ENCODE measurements at places on chromosomes 7 and 10. TPM values are rescaled to one million over a fixed set of nuclear protein-coding genes. Genes with fewer than 3 reads are reported as not detected.

PTER gene
- 4.4 TPM for total RNA-seq

RNF148 gene
- total RNA-seq, result 0.99 TPM

LRRC17 gene
- 110 TPM for total RNA-seq

OR6V1 gene
- not detected for total RNA-seq

UNCX gene
- 0.69 TPM for total RNA-seq

GNAT3 gene
- total RNA-seq, result not detected

UFSP1 gene
- total RNA-seq, result 1.4 TPM

SLC4A2 gene
- 27.5 TPM for total RNA-seq

FGL2 gene
- total RNA-seq, result 126 TPM

PLCE1 gene
- total RNA-seq, result 24.6 TPM

CTAGE6 gene
- total RNA-seq, result 0.69 TPM

IL2RA gene
- not detected for total RNA-seq

ABCB1 gene
- total RNA-seq, result 18.5 TPM

SPRN gene
- 6.1 TPM for total RNA-seq

CREB5 gene
- 16.4 TPM for total RNA-seq

LOXL4 gene
- total RNA-seq, result 1.6 TPM

GDF2 gene
- not detected for total RNA-seq

TAS2R4 gene
- total RNA-seq, result 3.4 TPM

BBIP1 gene
- total RNA-seq, result 56.4 TPM

ZNF488 gene
- 4.5 TPM for total RNA-seq

CC2D2B gene
- 3.0 TPM for total RNA-seq

CUBN gene
- total RNA-seq, result 7.2 TPM

DYNC1I1 gene
- 34.6 TPM for total RNA-seq

CHCHD2 gene
- total RNA-seq, result 182 TPM

FAM25G gene
- not detected for total RNA-seq

ARPC1B gene
- 110 TPM for total RNA-seq

PHF14 gene
- 119 TPM for total RNA-seq

CALY gene
- 24.9 TPM for total RNA-seq

SEC23IP gene
- total RNA-seq, result 32.8 TPM

GNG11 gene
- total RNA-seq, result 13.4 TPM

PPP1R17 gene
- total RNA-seq, result 1.8 TPM

AKR1C8 gene
- total RNA-seq, result 0.94 TPM

TMEM236 gene
- 0.44 TPM for total RNA-seq

SLC18A2 gene
- 1.9 TPM for total RNA-seq

CADPS2 gene
- 36.7 TPM for total RNA-seq

TRAPPC14 gene
- 9.4 TPM for total RNA-seq

MKI67 gene
- total RNA-seq, result 9.3 TPM

TRIM74 gene
- 0.66 TPM for total RNA-seq

CCL24 gene
- total RNA-seq, result not detected

NOM1 gene
- 18.1 TPM for total RNA-seq

RABGEF1 gene
- 29.6 TPM for total RNA-seq

UBTD1 gene
- 11.3 TPM for total RNA-seq

ZNF425 gene
- 5.7 TPM for total RNA-seq

PLA2G12B gene
- not detected for total RNA-seq

SLC25A28 gene
- total RNA-seq, result 36.5 TPM

TSPAN12 gene
- 21.9 TPM for total RNA-seq

GTF2IRD2 gene
- 28.5 TPM for total RNA-seq

All from spinal cord (tissue), 10 donors.